HT-29 (cell line): ENCODE measurements at places on chromosomes 2 and 18.

GRCh38 chr2:145688156-145688555 is 1168.2 kb upstream of the ZEB2 start:
- no peak for DNase-seq

GRCh38 chr2:232459419-232460035 is 3.6 kb downstream of the ALPI start:
- DNase-seq, result no peak

- DNase-seq, result no peak
Measured at GRCh38 chr2:37911296-37911873, 13.7 kb upstream of the RMDN2 start.

GRCh38 chr18:22136395-22136794 is 33.0 kb upstream of the GATA6 start:
- DNase-seq, result peak; percentile 25

DNA sequence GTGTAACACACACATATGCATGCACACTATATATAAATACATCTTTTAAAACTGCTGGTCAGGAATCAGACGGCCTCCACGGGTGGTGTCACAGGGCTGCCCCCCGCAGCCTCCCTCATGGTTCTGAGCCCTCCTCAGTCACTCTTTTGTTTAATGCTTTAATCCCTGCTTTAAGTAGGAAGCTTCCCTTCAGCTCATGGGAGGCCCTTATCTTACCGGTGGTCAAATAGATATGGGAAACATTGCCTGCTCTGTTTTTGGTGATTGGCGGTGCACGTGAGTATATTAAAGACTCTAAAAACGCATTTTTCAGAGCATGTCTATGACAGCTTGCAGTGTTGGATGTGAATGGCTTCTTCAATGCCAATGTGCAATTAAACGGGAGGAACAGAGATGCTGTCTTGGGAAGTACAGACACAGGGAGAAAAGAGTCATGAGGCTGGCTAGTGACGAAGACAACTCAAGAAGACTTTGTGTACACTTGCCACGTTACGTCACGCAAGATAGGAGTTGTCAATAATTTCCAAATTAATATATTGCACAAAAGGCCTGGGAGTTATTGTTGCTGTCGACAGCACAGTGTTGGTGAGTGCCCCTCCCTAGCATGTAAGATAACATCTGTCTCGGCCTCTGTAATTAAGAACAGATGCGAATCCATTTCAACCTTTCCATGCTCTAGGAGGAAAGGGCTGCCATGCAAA is 23.3 kb downstream of the GNLY start:
- no peak for DNase-seq

GRCh38 chr2:26887151-26887550 is 39.2 kb downstream of the DPYSL5 start:
- DNase-seq, result no peak

DNA sequence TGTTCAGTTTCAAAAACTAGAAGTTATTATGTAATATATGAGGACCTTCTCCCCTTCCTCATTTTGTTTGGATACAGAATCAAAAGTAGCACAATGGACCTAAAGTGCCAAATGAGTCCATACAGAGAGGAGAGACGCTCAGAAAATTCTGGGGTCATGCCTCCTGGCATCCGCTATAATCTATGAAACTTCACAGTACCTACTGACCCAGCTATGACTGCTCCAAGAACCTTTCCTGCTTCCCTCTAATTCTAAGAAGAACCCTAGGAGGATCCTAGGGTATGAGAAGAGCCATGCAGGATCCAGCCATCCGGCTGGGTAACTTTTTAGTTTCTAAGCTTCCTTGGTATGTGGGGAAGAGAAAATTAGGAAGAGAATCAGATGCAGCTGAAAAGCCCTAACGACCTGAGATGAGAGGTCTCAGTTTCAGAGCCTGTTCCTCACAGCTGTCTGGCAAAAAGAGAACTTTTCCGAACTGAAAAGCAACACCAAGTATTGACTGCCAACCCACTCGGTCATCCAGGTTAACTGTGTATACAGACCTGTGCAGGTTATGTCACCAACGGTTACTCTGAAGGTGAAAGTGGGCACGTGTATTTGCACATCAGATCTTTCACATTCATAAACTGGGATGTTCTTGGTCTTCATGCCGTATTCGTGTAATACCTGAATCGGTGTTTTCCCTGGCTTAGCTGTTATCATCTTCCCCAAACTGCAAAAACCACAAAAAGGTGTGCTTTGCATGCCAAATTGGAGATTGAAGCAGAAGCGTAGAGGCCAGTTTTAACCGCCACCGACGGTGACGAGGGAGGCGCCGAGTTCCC is 1.1 kb downstream of the PRKRA start:
- peak; percentile 74 for DNase-seq

GRCh38 chr2:132448771-132449170 is 32.2 kb downstream of the GPR39 start:
- peak; percentile 47 for DNase-seq

DNA sequence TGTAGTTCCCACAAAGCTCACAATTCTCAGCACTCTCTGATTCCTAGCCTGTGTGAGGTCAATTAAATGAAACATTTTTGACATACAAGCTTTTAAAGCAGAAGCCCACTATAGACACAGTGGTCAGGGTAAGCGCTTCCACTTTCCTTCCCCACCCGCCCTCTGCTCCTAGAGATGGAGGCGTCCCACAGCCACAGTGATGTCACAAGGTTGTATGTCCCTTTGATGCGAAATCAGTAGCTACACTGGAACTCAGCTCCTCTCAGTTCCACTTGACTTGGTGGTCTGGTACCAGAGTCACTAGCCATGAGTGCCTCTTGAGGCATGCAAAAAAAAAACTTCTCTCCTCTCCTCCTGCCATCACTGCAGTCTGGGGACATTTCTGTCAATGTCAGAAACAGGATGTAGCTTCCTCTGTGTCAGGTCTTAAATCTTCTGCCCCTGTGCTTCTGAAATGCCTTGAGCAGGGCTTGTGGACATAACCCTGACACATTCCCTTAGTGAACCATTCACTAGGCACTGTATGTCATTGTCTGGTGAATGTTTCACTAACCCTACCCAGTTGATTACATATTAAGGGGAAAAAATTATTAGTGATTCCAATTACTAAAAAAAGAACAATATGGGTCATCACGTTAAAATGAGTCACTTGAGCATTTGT is 7.8 kb downstream of the SULT1C4 start:
- peak; percentile 60 for DNase-seq

DNA sequence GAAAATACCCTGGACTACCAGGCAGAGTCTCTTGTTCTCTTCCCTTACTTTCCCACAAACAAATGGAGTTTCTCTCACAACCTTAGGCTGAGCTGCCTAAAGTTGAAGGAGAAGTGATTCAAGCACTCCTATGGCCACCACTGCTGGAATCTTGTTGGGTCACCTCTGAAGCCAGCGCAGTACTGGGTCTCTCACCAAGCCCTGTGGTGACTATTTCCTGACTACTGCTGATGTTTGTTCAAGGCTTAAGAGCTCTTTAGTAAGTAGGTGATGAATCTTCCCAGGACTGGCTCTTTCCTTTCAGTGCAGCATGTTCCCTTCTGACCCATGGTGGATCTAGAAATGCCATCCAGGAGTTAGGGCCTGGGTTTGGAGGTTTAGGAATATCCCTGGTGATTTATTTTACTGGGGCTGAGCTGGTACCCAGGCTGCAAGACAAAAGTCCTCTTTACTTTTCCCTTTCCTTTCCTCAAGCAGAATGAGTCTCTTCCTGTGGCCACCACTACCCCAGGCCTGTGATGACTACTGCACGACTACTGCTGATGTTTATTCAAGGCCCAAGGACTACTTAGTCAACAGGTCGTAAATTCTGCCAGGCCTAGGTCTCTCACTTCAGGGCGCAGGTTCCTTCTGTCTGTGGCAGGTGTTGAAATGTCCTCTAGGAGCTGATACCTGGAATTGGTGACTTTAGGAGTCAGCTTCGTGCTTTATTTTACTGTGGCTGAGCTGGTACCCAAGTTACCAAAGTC is 121.8 kb downstream of the SLC4A10 start:
- DNase-seq, result peak; percentile 62

GRCh38 chr2:232588680-232589585 is 38.4 kb downstream of the EIF4E2 start:
- DNase-seq, result peak; percentile 12

DNA sequence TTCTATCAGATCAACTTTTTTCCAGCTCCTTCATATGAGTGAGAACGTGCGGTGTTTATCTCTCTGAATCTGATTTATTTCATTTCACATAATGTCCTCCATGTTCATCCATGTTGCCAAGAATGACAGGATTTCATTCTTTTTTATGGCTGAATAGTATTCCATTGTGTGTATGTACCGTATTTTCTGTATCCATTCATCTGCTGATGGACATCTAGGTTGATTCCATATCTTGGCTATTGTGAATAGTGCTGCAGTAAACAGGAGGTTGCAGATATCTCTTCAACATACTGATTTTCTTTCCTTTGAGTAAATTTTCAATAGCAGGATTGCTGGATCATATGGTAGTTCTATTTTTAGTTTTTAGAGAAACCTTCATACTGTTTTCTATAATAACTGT is 388.5 kb downstream of the DCDC2C start:
- DNase-seq, result no peak
